MG63 (cell line): ENCODE measurements at places on chromosomes 1 and 21. TPM values are rescaled to one million over a fixed set of nuclear protein-coding genes. Genes with fewer than 3 reads are reported as not detected.

RGS13 gene
- total RNA-seq: not detected in 2 replicates

AXDND1 gene
- 0.82 TPM in 1 of 2 replicates, not detected in the other for total RNA-seq

ADGRL4 gene
- total RNA-seq: 0.10 and 0.49 TPM in 2 replicates

SLC44A5 gene
- total RNA-seq: not detected in 2 replicates

MAST2 gene
- 14.9 and 21.9 TPM in 2 replicates for total RNA-seq

NT5C1A gene
- not detected in 2 replicates for total RNA-seq

SELENBP1 gene
- 6.0 and 10.2 TPM in 2 replicates for total RNA-seq

FCGR3B gene
- total RNA-seq: not detected in 2 replicates

TPTE gene
- not detected in 2 replicates for total RNA-seq

CCDC17 gene
- not detected in 2 replicates for total RNA-seq

MNDA gene
- total RNA-seq: not detected in 2 replicates
